Liver (tissue), 10 donors: ENCODE measurements at places on chromosomes 4 and X.

DNA sequence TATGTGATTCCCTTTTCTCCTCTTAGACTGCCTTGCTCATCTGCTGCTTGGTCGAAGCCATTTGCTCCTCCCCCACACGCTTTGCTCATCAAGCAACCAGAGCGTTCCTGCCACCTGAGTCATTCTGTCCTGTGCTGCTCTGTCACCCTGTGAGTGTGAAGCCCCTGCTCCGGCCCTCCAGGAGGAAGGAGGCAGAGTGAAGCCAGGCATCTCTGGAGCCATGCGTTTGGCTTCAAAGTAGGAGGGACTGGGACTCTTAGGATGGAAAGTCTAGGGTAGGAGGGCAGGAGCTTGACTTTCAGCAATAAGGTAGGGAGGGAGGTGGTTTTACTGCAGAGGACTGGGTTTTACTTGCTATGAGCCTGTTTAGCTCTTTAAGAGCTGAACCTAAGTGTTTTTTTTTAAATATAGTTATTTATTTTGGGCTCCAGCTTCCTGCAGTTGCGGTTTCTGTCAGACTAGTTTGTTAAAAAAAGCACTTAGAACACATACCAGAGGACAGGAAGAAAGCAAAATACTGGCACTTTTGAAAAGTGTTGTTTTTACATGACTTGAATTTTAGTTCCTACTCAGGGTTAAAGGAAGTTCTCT lies 63.6 kb downstream of the SPINK2 start:
- DNase-seq = no peak

- DNase-seq = no peak
These were observed 158.1 kb upstream of the CXorf66 start for GRCh38 chrX:140123446-140123845.

GRCh38 chrX:46354481-46354880 lies 190.7 kb downstream of the ZNF674 start:
- no peak for DNase-seq

DNA sequence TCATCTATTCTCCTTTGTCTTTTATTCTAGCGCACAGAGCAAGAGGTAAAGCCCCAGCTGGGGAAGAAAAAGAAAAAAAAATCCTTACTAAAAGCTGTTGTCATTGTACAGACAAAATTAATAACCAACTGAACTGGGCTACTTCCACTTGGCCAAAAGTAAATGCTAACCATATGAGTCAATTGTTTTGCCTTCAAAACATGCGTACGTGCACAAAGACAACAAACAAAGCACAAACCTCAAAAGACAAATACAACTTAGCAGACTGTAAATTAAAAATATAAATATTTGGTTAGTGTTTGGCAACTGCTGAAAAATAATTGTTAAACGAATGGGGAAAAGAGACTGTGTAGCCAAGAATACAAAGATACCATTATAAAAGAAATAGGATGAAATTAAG lies 5.9 kb downstream of the EDA2R start:
- no peak for DNase-seq

- DNase-seq = no peak
These were observed 132.4 kb downstream of the IL1RAPL1 start for GRCh38 chrX:28719620-28720019.

- DNase-seq = no peak
These were observed 48.6 kb upstream of the UGT2A1 start for GRCh38 chr4:69701696-69702095.

DNA sequence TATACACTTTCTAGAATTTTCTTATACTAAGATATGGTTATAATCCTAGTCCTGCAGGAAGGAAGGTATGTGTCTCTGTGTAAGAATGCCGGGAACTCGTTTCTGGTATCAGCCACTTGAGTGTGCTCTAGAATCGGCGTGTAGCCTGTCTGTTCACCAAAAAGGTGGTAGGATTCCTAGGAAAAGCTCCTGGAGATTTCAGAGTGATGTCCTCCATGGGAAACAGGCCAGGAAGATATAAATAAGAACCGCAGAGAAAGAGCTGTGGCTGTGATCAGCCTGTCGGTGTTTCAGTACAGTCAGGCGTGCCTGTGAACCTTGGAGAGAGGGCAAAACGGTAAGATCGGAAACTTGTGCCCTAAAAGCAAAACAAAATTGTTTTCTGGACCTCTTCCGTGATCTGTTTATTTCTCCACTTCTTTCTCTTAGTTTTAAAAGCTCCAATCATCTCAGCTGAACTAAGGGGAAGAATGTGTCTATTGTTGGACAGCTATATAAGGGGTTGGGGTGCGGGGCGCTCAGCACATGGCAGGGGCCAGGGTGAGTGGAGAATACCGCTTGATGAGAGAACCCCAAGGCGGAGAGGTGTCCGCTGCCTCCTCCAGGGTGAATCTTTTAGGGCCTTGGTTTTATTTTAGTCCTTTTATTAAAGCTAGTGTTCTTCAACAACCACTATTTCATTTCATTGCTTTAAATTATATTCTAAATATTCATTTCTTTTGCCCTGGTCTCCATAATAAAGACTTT lies 303.8 kb upstream of the TENM3 start:
- no peak for DNase-seq

GRCh38 chr4:169615467-169616106 lies 3.2 kb upstream of the NEK1 start:
- DNase-seq = no peak

DNA sequence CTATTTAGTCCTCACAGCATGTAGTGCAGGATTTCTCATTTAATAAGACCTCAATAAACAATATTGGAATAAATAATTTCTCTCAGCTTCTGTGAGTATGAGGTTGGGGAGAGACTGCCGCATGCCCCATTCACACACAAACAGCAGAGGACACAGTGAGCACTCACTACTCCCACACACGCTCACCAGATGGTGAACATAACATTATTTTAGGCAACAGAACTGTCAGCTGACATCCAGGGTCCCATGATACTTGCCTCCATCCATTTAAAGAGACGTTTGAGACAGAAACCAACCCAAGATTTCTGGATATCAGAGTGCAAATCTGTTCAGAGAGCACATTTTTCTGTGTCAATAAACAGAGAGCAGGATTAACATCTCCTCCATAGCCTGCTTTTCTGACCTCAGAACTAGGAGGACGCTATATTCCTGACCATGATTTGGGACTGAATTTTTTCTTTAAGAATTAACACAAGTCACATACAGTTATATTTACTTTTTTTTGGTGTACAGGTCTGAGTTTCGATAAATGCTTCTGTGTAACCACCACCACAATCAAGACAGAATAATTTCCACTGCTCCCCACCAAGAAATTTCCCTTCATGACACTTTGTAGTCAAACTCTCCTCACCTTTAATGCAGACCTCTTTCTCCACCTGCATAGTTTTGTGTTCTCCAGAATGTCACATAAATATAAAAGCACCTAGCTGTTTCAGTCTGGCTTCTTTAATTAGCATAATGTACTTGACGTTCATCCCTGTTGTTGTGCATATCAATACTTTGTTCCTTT lies 16.7 kb downstream of the GPRIN3 start:
- no peak for DNase-seq

DNA sequence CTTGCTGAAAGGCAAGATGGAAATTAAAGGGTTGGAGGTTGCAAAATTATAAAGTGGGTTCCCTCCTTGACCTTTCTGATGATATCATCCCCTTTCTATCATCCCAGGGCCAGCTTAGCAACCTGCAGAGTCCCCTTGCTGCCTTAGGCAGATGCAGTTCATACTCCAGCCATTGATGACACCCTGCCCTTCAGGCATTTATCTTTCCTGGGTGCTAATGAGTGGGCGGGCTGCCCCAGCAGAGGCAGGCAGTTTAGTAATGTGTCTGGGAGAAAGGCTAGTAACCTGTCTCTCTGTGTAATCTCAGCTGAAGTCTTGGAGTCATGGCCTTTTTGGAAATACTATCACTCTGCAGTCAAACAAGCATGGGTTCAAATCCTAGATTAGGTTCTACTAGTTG lies 3.8 kb upstream of the FRMPD3 start:
- DNase-seq = no peak

- no peak for DNase-seq
These were observed 194.4 kb downstream of the SLIT2 start for GRCh38 chr4:20445933-20446723.

- DNase-seq = no peak
These were observed 296.7 kb downstream of the FBXW7 start for GRCh38 chr4:152239216-152239615.

DNA sequence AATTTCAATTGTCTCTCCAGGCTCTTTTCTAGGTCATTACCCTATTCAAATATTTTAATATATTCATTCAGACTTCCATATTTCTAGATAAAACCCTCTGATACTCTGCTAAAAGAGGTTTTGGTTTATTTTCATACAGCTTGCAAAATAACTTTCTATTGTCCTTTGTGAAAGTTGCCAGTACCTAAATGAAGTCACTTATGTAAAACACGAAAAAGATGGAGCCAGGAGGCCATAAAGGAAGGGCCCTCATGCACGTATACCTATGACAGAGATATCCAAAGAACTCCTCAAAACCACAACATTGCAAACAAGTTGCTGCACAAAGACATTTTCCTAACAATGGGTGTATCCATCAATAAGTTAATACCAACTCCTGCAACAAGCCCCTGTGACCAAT lies 25.7 kb upstream of the ELOVL6 start:
- DNase-seq = no peak

- no peak for DNase-seq
These were observed 25.2 kb downstream of the TET2 start for GRCh38 chr4:105171912-105172311.

DNA sequence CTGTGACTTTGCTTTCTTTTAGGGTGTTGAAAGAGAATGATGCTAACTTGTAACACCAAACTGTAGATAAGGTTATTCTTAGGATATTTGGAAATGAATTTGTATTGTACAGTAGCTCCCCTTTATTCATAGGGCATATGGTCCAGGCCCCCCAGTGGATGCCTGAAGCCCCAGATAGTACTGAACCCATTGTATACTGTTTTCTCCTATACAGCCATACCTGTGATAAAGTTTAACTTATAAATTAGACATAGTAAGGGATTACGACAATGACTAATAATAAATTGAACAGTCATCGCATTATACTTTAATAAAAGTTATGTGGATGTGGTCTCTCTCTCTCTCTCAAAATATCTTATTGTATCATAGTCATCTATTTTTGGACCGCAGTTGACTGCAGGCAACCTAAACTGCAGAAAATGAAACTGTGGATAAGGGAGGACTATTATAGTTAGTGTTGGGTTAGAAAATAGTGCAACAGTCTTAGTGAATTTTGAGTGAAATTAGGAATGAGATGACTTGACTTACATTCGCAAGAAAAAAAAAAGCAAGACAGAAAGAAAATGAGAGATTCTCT lies 105.1 kb downstream of the CLDN22 start:
- no peak for DNase-seq

DNA sequence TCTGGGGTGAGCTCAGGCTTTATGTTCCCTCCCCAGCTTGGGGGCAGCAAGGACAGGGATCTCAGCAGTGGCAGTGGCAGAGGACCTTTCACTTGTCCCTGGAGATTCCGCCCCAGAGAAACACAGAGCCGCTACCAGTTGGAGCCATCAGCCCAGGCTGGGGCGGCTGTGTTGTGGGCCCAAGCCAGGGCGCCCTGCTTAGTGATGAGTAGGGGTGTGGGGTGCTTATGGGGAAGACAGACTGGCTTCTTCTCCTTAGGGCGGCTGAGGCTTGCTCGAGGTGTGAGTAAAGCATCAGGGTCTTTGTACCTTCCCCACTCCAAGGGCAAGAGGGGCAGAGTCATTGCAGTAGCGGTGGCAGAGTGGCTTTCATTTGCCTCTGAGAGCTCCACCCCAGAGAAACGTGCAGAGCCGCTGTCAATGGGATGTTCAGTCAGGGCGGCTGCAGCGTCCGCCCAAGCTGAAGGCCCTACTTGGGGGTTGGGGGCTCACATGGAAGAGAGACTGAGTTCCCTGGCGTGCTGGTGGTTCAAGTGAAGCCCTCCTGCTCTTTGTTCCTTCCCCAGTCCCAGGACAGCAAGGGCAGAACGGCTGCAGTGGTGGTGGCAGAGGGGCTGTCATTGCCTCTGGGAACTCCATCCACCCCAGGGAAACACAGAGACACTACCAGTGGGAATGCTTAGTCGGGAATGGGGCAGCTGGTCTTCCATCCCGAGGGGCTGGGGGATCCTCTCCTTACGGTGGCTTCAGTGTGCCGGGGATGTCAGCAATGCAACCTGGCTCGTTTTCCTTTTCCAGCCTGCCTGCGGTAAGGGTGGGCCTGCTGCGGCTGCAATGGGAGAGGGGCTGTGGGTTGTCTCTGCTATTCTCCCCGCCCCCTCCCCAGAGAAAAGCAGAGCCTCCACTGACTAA lies 2142.5 kb upstream of the TENM3 start:
- DNase-seq = no peak

- DNase-seq = no peak
These were observed 105.6 kb downstream of the APOOL start for GRCh38 chrX:85109235-85109634.

DNA sequence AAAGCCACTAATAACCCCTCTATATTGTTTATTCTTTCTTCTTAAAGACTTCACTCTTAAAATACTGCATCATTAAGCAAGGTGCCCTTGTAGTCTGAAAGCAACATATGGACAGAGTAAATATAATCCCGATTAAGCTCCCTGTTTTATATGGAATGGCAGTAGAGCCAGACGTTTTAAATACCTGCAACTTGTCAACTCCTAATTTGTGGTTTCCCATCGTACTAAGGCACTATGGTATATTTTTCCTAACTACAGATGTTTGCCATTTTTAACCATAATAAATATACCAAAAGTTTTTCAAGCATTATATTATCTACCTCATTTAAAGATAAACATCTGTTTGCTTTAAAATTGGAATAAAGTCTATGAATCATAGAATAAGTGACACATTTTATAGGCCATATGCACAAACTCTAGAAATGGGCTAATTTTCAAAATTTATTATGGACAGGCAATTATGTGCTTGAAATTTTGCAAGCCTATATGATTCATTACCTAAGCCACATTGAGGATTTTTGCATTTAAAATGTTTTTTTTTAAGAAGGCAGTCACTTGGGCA lies 194.6 kb downstream of the FRMPD4 start:
- DNase-seq = no peak

DNA sequence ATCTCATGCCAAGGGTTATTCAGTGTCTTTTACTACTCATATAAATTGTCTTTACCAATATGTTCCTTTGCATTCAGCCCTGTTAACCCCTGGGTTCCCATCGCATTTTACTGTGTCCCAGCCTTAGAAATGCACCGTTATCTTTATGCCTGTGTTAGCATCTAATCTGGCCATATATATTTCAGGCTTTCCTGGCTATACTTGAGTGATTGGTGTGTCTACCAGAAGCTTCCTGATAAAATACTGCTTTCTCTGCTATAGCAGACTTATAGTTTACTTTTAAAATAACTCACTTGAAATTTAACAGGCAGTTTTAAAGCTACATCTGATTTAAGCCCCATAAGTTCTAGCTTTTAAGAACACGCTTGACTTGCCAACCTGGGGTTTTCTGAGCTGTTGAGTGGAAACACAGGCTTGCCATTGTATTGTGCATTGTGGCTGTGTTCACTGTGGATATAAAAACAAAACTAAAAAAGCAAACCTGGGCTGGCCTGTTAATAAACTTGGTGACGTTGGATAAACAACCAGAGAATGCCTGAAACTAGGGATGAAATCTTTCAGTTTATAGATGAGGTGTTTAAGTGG lies 185.3 kb upstream of the TAPT1 start:
- no peak for DNase-seq

DNA sequence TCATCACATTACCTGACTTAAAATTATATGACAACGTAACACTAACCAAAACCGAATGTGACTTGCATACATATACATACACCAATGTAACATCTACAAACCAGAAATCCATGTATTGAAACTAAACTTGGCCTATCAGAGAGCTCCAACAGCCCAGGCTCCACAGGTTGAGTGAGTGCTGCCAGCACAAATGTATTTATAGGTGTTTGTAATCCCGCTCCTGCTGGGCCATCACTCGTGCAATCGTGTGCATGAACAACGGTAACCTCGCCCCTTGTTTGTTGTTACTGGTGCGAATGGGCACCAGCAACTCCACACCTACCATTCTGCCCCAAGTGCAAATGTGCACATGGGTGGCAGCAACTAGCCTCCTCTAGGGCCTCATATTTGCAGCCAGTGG lies 285.7 kb upstream of the ZCCHC13 start:
- DNase-seq = no peak
